ENCODE measurements at places on chromosomes 5 and 9.

DNA sequence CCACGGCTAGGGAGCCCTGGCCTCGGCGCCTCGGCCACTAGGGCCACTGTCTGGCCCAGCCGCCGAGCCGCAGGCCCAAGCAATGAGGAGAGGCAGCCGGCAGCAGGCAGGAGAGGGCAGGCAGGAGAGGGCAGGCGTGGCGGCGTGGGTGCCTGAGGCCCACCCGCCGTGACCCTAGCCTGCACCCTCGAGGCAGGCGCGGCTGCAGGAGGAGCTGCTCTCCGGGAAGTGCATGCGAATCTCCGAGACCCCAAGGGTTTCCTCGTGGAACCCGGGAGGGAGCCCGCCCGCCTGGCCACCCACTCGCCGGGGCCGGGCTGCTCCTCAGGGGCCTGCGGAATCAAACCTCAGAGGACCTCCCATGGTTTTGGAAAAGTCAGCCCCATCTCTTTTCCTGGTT lies 9.3 kb downstream of the GRIN1 start:
- no peak for DNase-seq

GRCh38 chr5:944992-945685 lies 52.5 kb downstream of the TRIP13 start:
- no peak for DNase-seq

DNA sequence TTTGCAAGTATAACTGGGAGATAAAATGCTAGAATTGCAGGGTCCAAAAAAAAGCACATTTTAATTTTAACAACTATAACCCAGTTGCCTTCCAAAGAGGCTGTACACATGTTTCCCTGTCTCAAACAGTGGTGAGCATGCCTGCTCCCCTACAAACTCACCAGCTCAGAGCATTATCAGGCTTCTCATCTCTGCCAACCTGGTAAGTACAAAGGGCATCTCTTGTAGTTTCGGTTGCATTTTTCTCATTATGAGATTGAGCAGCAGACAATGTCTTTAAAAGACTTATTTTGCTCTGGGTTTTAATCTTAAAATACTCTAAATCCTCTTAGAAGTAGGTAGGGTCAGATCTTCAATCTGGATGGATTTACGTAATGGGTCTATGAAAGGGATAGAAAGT lies 107.1 kb upstream of the MSX2 start:
- DNase-seq: no peak

GRCh38 chr9:96398582-96399324 lies 15.2 kb upstream of the SLC35D2 start:
- no peak for DNase-seq

GRCh38 chr5:134851307-134851923 lies 5.6 kb downstream of the C5orf24 start:
- no peak for DNase-seq

GRCh38 chr9:109699019-109699418 lies 81.0 kb upstream of the PALM2AKAP2 start:
- no peak for DNase-seq

DNA sequence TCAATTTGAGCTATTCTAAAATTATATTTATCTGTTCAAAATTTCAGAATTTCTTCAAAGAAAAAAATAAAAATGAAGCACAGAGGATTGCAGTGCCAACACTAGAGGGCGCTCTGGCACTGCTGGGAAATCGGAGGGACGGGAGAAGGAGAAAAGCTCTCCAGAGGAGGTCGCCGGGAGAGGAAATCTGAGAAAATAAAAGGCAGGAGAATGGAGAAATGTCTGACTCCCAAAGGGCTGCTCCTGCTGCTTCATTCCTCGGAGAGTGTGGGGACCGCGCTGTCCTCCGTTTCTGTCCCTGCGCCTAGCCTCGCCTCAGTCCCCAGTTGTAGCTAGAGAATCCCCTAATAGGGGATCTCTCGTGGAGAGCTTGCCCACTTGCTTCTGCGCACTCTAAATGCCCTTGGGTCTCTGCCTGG lies 40.0 kb upstream of the ARSB start:
- DNase-seq: peak; percentile 35

- no peak for DNase-seq
Observed at GRCh38 chr9:33791117-33791516, 4.2 kb upstream of the PRSS3 start.

GRCh38 chr9:124438091-124438490 lies 12.2 kb upstream of the ADGRD2 start:
- DNase-seq: no peak

DNA sequence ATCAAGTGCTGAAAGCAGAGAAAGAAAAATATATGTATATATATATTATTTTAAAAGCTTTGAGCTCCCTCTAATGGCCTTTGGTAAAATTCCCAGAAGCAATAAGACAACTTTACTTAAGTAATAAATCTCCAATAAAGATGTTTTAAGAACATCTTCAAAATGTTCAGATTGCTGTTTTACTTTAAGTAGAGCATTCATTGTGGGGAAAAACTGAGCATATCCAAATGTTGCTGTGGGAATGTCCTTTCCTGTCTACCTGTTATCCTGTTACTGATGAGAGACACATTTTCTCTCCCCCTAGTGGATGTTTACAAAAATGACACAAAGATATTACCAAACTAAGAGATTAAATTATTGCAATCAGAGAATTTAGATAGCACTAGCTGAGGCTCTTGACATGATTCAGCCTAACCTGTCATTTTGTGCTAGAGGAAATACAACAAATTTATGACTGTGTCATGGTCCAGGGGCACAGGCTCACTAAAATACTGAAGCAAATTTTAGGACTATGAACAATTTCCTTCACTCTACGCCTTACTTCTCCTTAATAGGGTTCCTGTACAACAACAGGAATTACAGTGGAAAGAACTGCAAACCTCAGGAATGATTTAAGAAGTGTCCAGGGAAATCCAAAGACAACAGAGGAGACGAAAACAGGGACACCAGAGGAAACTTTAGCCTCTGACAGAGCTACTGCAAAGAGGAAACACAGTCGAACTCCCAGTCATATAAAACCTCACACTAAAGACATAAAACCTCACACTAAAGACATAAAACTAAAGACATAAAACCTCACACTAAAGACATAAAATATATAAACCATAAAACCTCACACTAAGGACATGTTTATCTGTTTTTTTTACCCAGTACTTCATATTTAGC lies 24.3 kb upstream of the PRRC1 start:
- DNase-seq: no peak

- DNase-seq: no peak
Observed at GRCh38 chr5:91166059-91166807, 216.9 kb downstream of the ARRDC3 start.

DNA sequence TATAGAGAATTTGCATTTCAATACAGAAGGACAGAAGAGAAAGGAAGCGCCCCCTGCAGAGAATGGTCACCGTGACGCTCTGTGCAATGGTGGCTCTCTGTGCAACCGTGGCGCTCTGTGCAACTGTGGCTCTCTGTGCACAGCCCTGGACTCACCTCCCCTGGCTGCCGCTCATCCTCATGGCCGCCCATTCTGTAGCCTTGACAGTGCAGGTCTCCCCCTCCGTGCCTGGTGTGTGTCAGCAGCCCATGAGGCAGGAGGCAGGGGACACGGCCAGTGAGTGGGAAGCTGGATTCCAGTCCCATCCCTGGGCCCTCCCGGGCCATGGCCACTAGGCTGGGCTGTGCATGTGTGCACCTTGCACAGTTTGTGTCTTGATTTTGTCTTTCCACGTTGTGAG lies 12.0 kb downstream of the EXOC3 start:
- DNase-seq: no peak

GRCh38 chr5:119398727-119399466 lies 43.1 kb downstream of the TNFAIP8 start:
- DNase-seq: no peak

- no peak for DNase-seq
Observed at GRCh38 chr5:17343675-17344074, 126.2 kb downstream of the BASP1 start.
